ENCODE measurements at places on chromosomes 12 and 14.
A peak's percentile ranks its signal among the peaks of the same experiment; 100 is the strongest.

DNA sequence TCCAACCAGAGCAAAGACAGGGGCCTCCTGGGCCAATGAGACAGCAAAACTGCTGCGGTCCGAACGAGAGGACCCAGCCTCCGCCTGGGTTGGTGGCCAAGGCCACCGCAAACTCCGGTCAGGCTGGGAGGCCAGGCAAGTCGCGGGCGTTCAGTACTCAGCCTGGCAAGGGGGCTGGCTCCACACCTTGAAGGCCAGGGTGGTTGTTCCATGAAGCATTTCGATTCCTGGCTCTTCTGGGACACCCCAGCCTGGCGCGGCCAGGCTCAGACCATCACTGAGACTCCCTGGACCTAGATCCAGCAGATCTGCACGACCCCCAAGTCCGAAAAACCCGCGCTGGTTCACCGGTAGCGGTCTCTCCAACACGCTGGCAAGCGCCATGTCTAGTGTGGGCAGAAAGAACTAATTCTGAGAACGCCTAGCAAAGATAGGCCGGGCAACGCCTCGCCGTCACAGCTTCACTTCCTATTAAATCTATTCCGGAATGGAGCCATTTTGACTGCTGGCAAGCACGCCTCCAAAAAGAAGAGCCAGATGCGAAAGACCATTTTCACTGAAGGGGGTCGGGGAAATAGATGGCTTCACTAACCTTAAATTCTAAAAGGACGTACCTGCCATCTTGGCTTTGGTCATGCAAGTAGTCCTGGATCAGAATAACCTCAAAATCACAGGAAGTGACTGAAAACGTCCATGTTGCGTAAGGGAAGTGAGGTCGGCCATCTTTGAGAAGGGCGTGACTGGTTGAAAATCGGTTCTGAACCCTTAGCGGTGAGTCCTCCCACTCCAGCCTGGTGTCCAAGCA lies at the start of gene PSMB5:
Gene PSMB5, minus strand, starts transcription at position 403 of the 805 bp plus-strand sequence. Its CDS starts 19 bp downstream, at position 384.
- DNase-seq = peak; percentile 76

DNA sequence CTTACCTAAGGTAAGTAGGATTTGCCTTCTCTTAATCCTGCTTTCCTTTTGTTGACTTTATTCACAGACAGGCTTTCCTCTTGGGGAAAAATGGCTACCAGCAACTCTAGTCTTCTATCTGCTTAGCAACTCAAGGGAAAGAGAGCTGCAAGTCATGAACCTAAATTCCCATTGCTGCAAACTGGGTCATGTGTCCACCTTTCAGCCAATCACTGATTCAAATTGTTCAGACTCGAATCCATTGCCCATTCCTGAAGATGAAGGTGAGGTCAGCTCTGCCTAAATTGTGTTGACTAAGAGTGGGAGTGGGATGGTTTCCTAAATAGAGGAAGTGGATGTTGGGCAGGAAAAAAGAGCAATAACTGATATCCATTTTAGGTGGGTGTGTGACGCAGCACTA lies 7.7 kb downstream of the FBXW8 start:
- no peak for DNase-seq

- DNase-seq = no peak
These were observed 1.0 kb upstream of the GPX2 start for GRCh38 chr14:64943556-64943955.

DNA sequence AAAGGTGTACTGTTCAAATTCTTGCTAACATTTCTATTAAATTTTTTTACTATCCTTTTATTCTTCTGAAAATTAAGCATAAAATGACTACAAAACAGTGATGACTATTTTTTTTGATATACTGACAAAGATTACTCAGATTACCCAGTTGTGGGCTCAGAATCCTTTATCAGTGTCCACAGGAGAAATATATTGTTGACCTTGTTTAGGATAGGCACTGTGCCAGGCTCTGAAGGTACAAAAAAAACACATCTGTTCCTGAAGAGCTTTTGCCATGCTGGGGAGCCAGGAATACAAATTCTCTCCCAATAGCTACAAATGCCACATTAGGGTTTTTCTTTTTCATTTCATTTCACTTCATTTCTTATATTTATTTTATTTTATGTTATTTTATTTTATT lies 26.9 kb upstream of the GCH1 start:
- no peak for DNase-seq

DNA sequence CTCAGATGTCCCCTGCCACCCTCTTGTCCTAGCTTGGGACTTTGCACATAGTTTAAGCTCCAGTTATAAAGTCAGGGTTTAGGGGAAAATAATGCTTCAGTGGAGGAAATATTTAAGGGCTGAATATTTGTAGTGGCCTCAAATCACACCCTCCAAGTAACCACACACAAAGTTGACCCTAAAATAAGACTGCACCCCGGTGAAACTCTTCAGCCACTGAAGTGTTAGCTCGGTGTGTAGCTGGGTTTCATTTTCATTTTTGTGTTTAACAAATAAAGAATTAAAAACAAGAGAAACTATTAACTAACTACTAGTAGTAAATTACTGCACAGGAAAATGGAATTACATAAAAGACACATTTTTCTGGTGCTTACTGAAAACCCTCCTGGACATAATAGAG lies 14.8 kb upstream of the BCL11B start:
- no peak for DNase-seq

DNA sequence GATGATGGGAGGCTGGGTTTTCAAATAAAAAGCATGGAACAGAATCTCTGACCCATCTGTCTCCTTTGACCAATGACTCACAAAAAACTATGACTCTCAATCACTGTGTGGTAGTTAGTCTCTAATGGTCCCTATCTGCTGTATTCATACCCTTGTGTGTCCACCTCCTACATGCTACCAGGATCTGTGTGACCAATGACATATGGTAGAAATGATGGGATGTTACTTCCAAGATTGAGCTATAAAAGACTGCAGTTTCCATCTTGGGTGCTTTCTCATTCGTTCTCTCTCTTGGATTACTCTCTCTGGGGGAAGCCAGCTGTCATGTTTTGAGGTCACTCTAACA lies 144.7 kb upstream of the BTG1 start:
- DNase-seq = no peak

DNA sequence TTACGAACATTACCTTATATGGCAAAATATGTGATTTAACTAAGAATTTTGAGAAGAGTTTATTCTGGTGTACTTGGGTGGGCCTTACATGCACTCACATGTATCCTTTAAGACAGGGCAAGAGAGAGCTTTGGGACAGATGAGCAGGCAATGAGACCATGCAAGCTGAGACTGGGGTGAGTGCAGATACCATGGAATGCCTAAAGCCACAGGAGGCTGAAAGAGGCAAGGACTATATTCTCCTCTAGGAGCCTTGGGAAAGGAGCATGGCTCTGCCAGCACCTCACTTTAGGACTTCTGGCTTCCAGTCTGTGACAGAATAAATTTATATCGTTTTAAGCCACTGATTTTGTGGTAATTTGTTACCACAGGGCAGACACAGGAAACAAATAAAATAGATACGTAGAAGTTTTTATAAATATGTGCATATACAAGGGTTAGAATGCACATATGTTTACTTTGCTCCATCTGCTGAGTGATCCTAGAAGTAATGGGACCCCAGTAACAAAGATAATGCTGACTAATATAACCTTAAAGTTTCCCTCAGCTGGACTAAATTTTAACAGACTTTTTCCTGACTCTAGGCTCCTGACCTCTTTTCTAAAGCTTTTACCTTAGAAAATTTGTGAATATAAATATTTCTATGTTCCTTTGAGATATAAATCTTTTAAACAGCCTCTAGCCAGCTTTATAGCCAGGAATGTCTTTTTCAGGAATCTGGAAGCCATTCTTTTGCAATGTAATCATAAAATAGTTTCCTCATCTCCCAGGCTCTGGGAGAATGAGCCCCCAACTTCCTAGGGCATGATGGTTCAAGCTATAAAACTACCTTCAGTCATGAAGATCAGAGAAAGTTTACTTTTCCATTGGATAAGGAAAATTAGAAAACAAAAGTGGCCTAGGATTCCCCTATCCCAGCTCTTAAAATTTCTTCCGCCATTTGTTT lies 216.8 kb downstream of the PPFIA2 start:
- DNase-seq = no peak

DNA sequence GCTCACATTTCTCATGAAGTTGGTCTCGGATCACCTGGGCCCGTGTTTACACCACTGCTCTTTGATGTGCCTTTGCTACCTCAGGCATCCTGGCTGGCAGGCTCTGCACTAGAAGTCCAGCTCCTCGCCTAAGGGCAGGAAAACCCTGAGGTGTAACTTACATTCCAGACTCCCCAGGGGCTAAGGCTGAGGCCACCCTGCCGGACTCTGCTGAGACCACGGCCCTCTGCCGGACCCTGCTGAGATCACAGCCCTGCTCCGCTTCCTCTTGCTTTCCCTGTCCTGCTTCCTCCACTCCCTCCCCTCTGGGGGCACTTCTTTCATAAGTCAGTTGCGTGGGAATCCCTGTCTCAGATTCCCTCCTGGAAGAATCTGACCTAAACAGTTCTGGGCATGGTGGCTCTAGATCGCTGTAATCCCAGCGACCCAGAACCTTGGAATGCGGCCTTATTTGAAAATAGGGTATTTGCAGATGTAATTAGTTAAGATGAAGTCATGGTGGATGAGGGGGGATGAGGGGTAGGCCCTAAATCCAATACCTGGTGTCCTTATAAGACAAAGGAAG lies 17.2 kb downstream of the RILPL1 start:
- DNase-seq = no peak

DNA sequence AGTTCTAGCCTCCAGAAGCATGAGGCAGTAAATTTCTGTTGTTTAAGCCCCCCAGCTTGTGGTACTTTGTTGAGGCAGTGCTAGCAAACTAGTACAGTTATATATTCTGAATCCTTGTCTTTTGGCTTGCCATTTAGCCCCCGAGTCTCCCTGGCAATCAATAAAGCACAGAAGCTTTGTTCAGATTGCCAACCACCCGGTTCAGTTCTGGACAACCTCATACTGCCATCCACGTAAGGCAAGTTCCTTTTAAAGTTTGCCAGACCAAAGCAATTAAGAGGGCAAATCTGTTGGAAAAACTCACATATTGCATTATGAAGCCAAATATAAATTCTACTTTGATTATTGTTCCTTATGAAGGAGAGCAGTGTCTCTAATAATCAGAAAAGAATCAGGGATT lies 67.1 kb downstream of the RERG start:
- DNase-seq = no peak

GRCh38 chr14:23121361-23121771 lies 2.3 kb upstream of the CEBPE start:
- no peak for DNase-seq

GRCh38 chr12:115387467-115387901 lies 703.5 kb upstream of the TBX3 start:
- DNase-seq = no peak

- DNase-seq = no peak
These were observed 106.7 kb upstream of the MIS18BP1 start for GRCh38 chr14:45359746-45360145.

GRCh38 chr12:132391326-132392041 lies 62.1 kb upstream of the GALNT9 start:
- DNase-seq = no peak

- no peak for DNase-seq
These were observed 3.6 kb upstream of the MORN3 start for GRCh38 chr12:121673013-121673511.

DNA sequence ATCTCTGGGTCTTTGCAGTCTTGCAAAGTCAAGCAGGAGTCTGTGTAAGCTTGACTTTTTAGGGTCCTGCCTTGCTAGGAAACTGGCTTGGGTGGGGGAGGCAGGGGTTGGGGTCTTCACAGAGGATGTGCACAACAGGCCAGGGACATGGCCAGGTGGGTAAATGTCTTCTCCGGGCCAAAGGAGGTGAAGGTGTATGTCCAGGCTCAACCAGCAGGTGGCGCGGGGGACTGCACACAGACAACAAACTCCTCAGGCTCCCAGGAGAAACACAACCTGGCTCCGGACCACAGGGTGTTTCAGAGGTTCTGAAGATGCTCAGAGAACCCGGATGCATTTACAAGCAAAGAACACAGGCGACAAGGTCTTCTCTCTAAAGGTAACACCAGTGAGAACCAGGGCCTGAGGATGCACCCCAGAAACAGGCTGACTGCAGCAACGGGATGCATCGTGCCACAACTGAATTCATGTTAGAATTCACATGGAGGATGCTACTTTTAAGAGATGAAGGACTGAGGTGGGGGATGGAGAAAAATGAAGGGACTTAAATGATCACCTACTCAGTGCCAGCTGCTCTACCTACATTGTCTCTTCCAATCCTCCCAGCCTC lies 56.0 kb downstream of the PLEKHG3 start:
- DNase-seq = peak; percentile 17

DNA sequence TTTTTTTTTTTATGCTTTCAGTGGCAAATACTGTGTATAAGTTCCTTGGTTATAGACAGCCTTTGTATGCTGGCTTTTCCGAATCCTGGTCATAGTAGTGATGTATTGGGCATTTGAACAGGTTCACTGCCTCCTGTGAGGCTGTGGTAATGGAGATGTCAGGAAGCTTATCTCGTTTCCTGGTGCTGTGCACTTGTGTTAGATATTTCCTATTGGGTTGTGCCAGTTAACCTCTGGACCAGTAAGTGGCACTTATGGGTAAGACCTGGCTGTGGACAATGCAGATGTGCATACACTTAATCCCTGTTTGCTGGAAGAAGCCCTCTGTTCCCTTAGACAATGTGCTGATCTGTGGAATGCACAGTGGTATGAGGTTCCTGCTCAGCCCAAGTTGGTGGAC lies 135.4 kb upstream of the KITLG start:
- no peak for DNase-seq

DNA sequence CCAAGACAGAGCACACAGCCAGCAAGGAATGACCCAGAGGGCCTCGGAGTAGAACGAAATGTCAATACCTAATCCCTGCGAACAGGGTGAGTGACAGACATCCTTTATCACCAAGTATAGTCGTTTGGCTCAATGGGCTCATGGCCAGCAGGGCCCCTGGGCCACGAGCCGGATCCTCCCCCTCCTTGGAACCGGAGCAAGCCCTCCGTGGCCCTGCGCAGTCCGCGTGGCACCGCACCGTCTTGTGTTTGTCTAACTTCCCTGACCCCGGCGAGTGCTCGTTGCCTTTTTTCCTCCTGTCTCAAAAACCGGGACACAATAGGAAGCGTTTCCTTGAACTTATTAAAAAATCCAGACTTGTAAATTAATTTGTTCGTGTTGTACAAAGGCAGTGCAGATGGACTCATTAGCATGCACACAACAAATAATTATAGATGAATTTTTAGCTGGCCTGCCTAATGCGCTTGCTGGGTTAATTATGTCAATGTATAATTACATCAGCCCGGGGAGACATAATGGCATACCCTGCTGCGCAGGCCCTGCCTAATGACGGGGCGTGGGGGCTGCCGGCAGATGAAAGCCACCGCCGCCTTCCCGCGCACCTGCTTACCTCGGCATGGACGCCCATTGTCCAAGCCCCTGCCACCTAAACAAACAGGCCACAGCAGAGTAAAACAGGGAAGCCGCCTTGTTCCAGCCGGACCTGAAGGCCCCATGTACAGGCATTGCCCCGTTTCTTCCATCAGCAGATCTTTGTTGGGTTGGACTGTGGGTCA lies 81.6 kb downstream of the PHETA1 start:
- no peak for DNase-seq

DNA sequence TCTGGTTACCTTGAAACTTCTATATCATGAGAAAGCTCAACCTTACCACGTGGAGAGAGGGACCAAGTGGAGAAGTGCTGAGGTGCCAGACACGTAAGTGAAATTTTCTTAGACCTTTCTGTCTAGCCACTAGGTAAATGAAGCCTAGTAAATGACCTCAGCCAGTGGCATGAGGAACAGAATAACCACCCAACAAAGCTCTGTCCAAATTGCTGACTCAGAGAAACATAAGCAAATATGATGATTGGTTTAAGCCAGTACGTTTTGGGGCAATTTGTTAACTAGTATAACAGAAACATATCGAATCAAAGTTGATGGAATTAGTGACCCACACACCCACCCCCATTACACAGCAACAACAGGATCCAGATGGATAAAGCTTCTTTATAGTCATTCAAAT lies 75.2 kb upstream of the MAX start:
- no peak for DNase-seq

Measured in stimulated activated CD8-positive, alpha-beta memory T cell treated with anti-CD3 and anti-CD28 coated beads, Interleukin-12 subunit alpha, Interleukin-12 subunit beta, amount 100 ng/mL, for 1 hour (primary cell).